ENCODE measurements at places on chromosomes 7 and 10. TPM values are rescaled to one million over a fixed set of nuclear protein-coding genes. Genes with fewer than 3 reads are reported as not detected.

Gene NKX1-2
- total RNA-seq: not detected

Gene ITIH2
- total RNA-seq: not detected

Gene LRRC61
- total RNA-seq: 4.6 TPM

Gene RNF32
- not detected for total RNA-seq

Gene OPALIN
- total RNA-seq: not detected

Gene CYP2C8
- not detected for total RNA-seq

Gene TMEM236
- total RNA-seq: 2.0 TPM

Gene NDUFA5
- total RNA-seq: 55.0 TPM

Gene DNAJC30
- total RNA-seq: 7.8 TPM

Gene AKR1C4
- not detected for total RNA-seq

Gene MRC1
- 73.4 TPM for total RNA-seq

DNA sequence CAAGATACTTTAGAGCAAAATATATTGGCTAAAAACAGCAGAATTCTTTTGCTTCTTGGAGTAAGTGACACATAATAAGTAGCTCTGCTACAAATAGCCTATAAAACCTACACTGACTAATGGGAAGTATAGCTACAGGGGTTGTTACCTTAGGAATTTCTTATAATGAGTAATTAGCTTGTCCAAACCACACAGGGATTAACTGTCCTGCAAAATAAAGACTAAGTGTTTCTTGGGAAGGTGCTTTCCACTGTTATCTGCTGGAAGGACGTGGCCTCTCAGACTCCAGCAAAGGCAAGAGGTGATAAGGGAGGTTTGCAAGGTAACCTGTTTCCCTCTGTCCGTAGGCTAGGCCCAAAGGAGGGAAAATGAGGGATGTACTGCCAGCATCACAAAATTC, 302.4 kb downstream of the DOCK4 start:
- no peak for DNase-seq

DNA sequence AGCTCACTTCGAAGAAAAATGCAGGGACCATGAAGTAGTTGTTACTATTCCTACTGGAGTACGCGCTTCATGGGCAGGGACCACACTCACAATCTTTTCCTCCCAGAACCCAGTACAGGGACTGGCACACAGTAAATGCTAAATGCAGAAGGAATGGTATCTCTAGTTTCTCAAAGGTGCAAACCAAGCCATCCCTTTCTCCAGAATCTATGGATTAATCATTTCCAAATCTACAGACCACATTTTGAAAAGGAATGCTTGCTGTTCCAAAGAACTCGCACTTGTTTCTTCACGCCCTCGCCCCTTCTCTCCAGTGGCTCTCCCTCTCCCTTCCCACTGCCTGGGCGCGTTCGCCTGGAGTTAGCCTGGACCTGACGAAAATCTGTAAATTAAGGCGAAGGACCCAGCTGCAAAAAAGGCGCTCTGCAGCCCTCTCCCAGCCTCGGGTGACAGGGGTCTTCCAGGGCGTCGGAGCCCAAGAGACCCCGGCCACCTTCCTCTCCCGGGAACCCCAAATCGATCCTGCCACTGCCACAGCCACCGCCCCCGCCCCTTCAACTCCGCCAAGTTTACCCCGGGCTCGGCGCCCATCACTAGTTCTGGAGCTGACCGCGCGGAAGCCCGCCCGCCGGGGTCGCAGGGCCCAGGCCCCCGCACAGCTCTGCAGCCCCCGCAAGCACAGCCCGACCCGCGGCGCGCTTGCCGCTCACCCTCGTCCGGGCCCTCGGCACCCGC, 527 bp downstream of the PDIA4 start:
- peak; percentile 8 for DNase-seq

DNA sequence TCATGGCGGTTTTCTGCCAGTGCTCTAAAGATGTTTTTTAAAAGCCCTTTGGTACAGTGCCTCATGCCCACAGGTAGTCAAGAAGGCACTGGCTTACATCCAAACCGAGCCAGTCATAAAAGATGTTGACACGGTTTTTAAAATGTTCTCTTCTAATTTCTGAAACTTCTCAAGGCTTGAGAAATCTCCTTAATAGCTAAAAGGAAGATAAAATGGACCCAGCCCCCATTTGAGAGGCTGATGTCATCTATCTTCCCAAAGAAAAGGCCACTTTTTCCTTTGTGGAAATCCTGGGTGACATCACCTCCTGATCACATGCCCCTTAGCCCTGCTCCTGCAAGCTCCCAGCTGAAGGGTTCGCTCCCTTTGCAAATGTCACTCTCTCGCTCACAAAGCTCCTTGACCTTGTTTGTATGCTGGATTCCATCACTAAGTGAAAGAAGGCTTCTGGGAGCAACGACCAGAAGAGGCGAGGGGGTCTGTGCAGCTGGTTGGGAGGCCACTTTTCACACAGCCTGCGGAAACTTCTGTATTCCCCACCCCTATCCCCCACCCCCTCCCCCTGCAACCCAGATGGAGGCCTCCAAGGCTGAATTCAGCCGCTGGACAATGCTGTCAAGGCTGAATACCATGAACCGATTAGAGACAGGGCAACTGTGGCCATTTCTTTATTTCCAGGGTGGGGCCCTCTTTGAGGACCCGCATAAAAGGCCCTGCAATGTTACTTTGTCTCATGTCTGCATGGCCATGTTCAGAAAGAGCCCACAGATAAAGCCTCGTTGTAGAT, 122.8 kb downstream of the CUBN start:
- DNase-seq: no peak

GRCh38 chr10:62277971-62278370, 9.3 kb upstream of the RTKN2 start:
- DNase-seq: no peak

DNA sequence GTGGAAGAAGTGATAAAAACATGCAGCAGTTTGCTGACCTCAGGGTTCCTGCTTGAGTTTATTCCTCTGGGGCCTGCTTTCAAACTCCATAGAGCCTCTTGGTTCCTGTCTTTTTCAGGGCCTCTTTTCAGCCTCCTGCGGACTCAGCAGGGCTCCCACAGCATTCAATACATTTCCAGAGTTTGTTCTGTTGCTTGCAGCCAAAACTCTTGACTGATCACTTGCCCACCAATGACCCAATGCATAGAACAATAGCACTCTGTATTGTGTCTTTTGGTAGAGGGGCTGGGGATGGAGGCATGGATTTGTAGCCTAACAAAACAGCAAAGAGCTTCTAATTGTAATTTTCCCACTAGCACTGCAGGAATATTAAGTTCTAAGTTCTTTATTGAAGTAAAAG, 50.8 kb upstream of the CREB5 start:
- DNase-seq: no peak

- no peak for DNase-seq
Measured at GRCh38 chr10:42783181-42783549, 570 bp downstream of the BMS1 start.

DNA sequence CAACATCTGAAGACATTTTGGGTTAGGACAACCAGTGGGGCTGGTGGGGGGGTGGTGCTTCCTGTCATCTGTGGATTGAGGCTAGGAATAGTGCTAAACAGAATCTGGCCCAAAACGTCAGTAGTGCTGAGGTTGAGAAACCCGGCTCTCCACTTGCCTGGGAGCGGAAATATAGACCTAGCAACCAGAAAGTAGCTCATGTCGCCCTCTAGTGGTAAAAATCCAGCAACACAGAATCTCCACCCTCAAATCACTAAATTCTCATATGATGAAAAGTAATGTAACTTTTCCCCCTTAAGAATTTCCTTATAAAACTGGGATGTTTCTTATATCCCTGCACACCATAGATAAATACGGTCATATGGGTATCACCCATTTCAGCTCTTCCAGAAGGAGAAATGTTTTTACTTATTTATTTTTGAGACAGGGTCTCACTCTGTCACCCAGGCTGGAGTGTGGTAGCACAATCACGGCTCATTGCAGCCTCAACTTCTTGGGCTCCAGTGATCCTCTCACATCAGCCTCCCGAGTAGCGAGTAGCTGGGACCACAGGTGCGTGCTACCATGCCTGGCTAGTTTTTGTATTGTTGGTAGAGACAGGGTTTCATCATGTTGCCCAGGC, 34.4 kb downstream of the ZC3HAV1 start:
- peak; percentile 15 for DNase-seq

- DNase-seq: no peak
Measured at GRCh38 chr7:23315366-23315765, 16.2 kb downstream of the MALSU1 start.

- DNase-seq: no peak
Measured at GRCh38 chr7:40213291-40213690, 78.5 kb downstream of the SUGCT start.

DNA sequence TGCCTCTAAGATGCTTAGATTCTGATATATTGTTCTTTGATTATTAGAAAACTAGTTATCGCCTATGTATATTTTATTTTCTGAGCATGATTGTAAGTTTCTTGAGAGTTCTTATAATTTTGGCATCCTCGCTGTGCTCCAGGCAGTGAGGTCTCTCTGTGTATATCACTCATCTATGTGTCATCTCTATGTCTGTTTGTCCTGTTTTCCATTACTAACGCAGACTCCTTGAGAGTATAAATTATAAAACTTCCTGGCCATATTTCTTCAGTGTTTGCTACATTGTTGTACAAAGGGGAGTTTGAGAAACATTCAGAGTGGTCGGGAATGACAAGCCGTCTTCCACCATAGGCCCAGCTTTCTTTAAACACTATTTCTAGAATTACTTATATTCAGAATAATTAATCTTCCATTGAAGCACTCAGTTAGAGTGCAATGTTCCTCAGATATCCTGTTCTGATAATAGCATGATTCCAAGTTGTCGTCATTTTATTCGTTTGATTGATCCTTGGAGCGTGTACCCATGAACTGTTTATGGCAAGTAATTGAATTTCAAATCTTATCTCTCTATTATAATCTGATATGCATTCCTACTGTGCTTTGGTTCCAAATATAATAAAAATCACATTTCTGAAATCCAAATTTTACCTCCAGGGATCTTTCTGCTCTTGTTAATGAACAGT, 206.6 kb downstream of the BAMBI start:
- no peak for DNase-seq

DNA sequence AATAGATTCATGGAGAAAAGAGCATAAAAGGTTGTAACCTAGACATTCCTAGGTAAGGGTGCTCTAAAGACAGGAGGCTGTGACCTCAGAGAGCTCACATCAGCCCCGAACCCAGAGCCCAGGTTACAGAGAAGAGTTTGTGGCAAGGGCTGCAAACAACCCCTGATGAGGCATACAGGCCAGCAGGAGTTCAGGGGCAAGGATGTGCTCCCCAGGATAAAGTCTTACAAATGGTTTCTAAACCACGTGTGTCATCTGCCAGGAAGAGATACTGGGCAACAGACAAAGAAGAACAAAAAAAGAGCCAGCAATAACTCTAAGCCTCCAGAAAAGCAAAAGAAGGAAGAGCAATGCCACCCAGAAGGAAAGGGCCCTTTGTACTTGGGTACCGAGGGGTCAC, 27.7 kb downstream of the NCAPG2 start:
- no peak for DNase-seq

DNA sequence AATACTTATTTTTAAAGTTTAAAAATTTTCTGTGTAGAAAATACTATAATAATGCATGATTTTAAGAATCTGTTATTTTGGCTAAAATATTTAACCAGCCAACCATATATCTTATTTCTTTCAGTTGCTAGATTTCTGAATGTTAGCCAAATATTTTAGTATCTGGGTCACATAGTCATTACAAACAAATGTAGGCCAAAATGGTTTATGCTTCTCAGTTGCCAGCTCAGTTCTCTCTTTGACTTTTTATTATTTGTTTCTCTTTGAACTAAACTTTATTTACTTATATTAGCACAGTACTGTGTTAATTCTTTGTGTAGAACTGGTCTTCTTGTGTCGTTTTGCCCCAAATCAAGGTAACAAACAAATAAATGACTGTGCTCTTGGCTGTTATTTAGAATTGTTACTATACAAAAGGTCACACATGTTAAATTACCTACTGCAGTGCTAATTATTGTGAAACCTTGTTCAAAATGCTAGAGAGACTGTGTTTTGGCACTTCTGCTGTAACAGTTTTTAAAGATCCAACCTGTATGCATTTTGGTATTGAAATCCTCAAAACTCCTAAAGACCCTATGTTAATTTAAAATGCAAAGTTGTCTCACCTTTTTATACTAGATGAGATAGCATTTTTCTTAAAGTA, 39.8 kb downstream of the ZEB1 start:
- no peak for DNase-seq
